ENCODE measurements at places on chromosomes 4 and X. TPM values are rescaled to one million over a fixed set of nuclear protein-coding genes. Genes with fewer than 3 reads are reported as not detected.

DNA sequence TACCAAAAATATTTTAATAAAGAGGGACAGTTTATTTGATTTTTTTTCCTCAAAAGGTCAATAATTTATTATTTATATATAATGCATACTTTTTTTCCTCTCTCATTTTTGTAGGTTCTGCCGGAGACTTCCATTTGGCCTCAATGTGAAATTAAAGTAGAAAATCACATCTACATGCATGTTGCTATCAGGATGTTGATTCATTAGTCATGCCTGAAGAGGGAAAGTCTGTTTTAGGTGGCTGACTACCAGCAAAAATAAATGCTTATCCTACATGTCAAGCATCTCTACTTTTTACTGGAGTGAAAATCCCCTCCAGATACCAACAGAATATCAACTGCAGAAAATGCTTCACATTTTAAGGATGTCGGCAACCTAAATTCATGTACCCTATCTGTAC is 41.5 kb downstream of the KIAA0232 start:
- peaks cover 34% of the 10 kb centered on the region for H3K4me1 ChIP-seq
- no peak overlapping the region for H3K27ac ChIP-seq
- DNase-seq, result no peak
- H3K27me3 ChIP-seq, result no peaks in the 10 kb centered on the region
- H3K36me3 ChIP-seq, result peaks cover 37% of the 10 kb centered on the region

- no peaks in the 10 kb centered on the region for H3K27me3 ChIP-seq
- H3K36me3 ChIP-seq, result no peaks in the 10 kb centered on the region
- no peak for DNase-seq
- H3K4me3 ChIP-seq, result peak overlapping the region; percentile 91
- H3K27ac ChIP-seq, result peak overlapping the region; percentile 87
These were observed 278 bp downstream of the CLOCK start for GRCh38 chr4:55546506-55546755.

GRCh38 chrX:16516232-16516876 is 133.6 kb upstream of the S100G start:
- peaks cover 5% of the 10 kb centered on the region for H3K4me1 ChIP-seq
- H3K27ac ChIP-seq, result no peak overlapping the region
- no peak overlapping the region for H3K4me3 ChIP-seq
- no peaks in the 10 kb centered on the region for H3K36me3 ChIP-seq
- no peaks in the 10 kb centered on the region for H3K27me3 ChIP-seq

Gene NLGN4X
- total RNA-seq, result not detected

GRCh38 chrX:41397768-41398167 is 49.4 kb upstream of the NYX start:
- H3K27me3 ChIP-seq, result no peaks in the 10 kb centered on the region
- no peak overlapping the region for H3K4me3 ChIP-seq
- H3K4me1 ChIP-seq, result no peaks in the 10 kb centered on the region
- H3K27ac ChIP-seq, result no peak overlapping the region
- DNase-seq, result no peak

GRCh38 chr4:68361146-68361589 is 11.3 kb upstream of the YTHDC1 start:
- no peak for DNase-seq
- peaks cover 9% of the 10 kb centered on the region for H3K4me1 ChIP-seq
- H3K36me3 ChIP-seq, result no peaks in the 10 kb centered on the region
- H3K27me3 ChIP-seq, result peaks cover 3% of the 10 kb centered on the region

GRCh38 chr4:140884431-140885058 is 128.4 kb upstream of the TBC1D9 start:
- H3K27ac ChIP-seq, result no peak overlapping the region
- H3K4me1 ChIP-seq, result no peaks in the 10 kb centered on the region
- H3K36me3 ChIP-seq, result no peaks in the 10 kb centered on the region

GRCh38 chr4:123661080-123661737 is 264.6 kb downstream of the SPRY1 start:
- H3K4me1 ChIP-seq, result peaks cover 15% of the 10 kb centered on the region
- no peak overlapping the region for H3K4me3 ChIP-seq

Gene SLC6A14
- total RNA-seq, result not detected

- peaks cover 4% of the 10 kb centered on the region for H3K4me1 ChIP-seq
- H3K27me3 ChIP-seq, result no peaks in the 10 kb centered on the region
- H3K4me3 ChIP-seq, result no peak overlapping the region
- no peaks in the 10 kb centered on the region for H3K36me3 ChIP-seq
These were observed 90.0 kb upstream of the AFAP1 start for GRCh38 chr4:8029689-8030088.

Gene TRAM1L1
- not detected for total RNA-seq

DNA sequence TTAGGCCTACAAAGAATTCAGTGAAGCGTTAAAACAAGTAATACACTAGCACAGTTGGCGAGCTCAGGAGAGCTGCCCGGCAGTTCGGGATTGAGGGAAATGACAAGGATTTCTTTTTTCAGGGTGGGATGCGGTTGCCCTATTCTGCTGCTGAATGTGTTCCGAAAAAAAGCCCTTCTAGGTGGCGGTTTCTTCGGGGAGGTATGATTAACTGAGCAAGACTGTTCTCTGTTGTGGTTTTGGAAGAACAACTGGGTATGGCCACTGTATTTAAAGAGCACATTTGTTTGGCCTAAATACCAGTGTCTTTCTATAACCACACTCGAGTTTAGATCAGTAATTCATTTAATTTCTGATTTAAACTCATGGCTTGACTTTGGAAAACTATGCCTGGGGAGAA is 459.7 kb upstream of the FAT1 start:
- H3K27ac ChIP-seq, result no peak overlapping the region
- DNase-seq, result no peak
- no peaks in the 10 kb centered on the region for H3K4me1 ChIP-seq
- no peaks in the 10 kb centered on the region for H3K27me3 ChIP-seq
- no peaks in the 10 kb centered on the region for H3K36me3 ChIP-seq

Gene CC2D2A
- total RNA-seq, result not detected

Gene ZDHHC15
- total RNA-seq, result 0.16 TPM

DNA sequence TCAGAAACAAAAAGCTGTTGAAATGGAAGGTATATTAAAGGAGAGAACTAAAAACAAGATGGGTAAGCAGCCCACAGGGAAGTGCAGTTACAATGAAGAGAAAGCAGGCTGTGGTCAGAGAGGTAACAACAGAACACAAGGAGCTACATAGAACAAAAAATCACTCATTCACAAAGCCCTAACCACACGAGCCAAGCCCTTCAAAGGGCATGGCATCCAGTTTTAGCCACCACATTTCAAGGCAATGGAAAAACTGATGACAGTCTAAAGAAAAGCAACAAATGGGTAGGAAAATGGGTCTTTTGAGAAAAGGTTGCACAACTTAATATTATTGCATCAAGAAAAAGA is 37.5 kb downstream of the KDR start:
- no peak overlapping the region for H3K27ac ChIP-seq
- no peaks in the 10 kb centered on the region for H3K4me1 ChIP-seq
- DNase-seq, result peak; percentile 3
- H3K36me3 ChIP-seq, result no peaks in the 10 kb centered on the region
- H3K4me3 ChIP-seq, result no peak overlapping the region
- peaks cover 4% of the 10 kb centered on the region for H3K27me3 ChIP-seq

DNA sequence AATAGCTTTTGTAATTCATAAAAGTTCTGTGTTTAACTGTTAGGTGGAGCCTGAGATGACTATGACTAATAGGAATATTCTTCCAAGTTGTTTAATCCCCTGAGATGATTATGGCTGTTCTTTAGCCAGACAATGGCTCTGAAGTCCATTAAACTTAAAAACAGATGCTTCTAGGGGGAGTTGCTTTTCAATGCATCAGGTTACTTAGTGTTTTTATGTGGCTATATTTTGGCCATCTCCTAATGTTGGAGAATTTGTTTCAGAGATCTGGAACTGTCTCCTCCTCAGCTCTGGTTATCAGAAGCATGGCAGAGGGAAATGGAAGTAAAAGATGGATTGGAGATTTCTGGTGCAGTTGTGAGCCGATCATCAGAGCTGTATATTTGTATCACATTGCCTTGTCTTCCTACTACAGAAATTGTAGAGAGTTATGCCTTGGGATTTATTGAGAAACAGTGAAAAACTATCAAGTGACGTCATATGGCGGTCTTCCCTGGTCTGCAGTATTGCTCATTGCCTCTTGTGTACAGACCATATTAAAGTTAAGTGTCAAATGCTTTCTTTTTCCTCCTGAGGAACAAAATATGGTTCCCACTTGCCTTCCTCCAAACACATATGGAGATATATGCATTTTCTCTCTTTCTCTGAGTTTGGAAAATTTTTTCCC is 29.8 kb downstream of the SGMS2 start:
- no peak overlapping the region for H3K27ac ChIP-seq
- H3K4me1 ChIP-seq, result no peaks in the 10 kb centered on the region
- no peaks in the 10 kb centered on the region for H3K36me3 ChIP-seq
- no peak for DNase-seq
- peaks cover 26% of the 10 kb centered on the region for H3K27me3 ChIP-seq

Gene CSAG3
- not detected for total RNA-seq

GRCh38 chr4:27678027-27678426 is 817.4 kb downstream of the STIM2 start:
- no peak overlapping the region for H3K4me3 ChIP-seq
- H3K27ac ChIP-seq, result no peak overlapping the region
- DNase-seq, result no peak

DNA sequence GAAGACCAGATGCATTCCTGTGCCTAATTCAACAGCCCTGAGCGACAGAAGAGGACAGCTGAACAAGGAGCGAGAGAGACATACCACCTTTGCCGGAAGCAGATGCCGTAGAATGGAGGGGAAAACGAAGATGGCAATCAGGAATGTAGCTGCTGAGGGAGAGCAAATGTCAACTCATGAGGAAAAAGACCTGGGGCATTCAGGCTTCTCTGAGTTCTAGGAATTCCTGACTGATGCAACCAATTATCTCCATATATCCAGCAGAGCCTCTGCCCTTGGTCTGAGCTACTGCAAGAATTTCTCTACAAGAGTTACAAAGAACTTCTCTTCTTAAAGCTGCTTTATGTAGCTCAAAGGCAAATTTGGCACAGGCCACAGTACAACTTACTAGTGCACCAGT is 40.5 kb upstream of the INPP4B start:
- no peaks in the 10 kb centered on the region for H3K36me3 ChIP-seq
- H3K27ac ChIP-seq, result no peak overlapping the region
- no peak for DNase-seq
- no peaks in the 10 kb centered on the region for H3K4me1 ChIP-seq
- H3K4me3 ChIP-seq, result no peak overlapping the region
- H3K27me3 ChIP-seq, result peaks cover 3% of the 10 kb centered on the region

GRCh38 chrX:13717700-13718472 is 16.5 kb downstream of the TRAPPC2 start:
- no peaks in the 10 kb centered on the region for H3K27me3 ChIP-seq
- peaks cover 33% of the 10 kb centered on the region for H3K4me1 ChIP-seq
- H3K27ac ChIP-seq, result peak overlapping the region; percentile 72

- no peak overlapping the region for H3K4me3 ChIP-seq
- H3K36me3 ChIP-seq, result no peaks in the 10 kb centered on the region
- DNase-seq, result no peak
- H3K4me1 ChIP-seq, result no peaks in the 10 kb centered on the region
These were observed 68.4 kb downstream of the AR start for GRCh38 chrX:67612231-67612630.

GRCh38 chr4:65893271-65893670 is 223.0 kb upstream of the EPHA5 start:
- H3K4me3 ChIP-seq, result no peak overlapping the region
- no peaks in the 10 kb centered on the region for H3K4me1 ChIP-seq
- no peak overlapping the region for H3K27ac ChIP-seq
- DNase-seq, result no peak
- H3K27me3 ChIP-seq, result no peaks in the 10 kb centered on the region

Gene TRMT10A
- 8.0 TPM for total RNA-seq

- DNase-seq, result no peak
- H3K4me1 ChIP-seq, result no peaks in the 10 kb centered on the region
- no peaks in the 10 kb centered on the region for H3K27me3 ChIP-seq
- H3K36me3 ChIP-seq, result no peaks in the 10 kb centered on the region
- no peak overlapping the region for H3K27ac ChIP-seq
These were observed 47.3 kb upstream of the FAM9B start for GRCh38 chrX:9081271-9081670.

GRCh38 chr4:4385729-4386295 is 1.1 kb upstream of the NSG1 start:
- no peaks in the 10 kb centered on the region for H3K36me3 ChIP-seq
- no peak overlapping the region for H3K27ac ChIP-seq
- peak overlapping the region; percentile 76 for H3K4me3 ChIP-seq
- H3K27me3 ChIP-seq, result peaks cover 11% of the 10 kb centered on the region

Gene PPM1K
- total RNA-seq, result 57.5 TPM

Gene SPCS3
- 153 TPM for total RNA-seq

DNA sequence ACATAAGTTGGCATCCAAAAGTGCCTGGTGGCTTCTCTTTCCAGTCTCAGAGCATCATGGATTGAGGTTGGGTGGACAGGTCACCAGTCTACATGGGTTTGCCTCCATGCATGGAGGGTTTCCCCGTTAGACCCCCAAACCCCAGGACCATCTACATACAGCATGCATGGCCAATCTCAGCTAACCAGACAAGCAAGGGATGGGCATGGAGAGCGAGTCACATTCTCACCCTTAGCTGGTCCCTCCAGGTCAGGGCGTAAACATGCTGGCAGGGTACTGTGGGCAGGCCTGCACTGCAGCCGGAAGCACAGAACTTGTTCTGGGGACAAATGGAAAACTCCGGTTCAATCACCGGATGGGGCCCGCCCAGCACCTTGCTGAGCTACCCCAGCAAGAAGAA is 37.3 kb downstream of the HCCS start:
- H3K4me3 ChIP-seq, result no peak overlapping the region
- H3K27ac ChIP-seq, result no peak overlapping the region
- DNase-seq, result no peak

Gene MBNL3
- 19.8 TPM for total RNA-seq

GRCh38 chr4:66681962-66682361 is 863.3 kb downstream of the CENPC start:
- no peak overlapping the region for H3K27ac ChIP-seq
- DNase-seq, result no peak
- H3K36me3 ChIP-seq, result no peaks in the 10 kb centered on the region
- no peaks in the 10 kb centered on the region for H3K27me3 ChIP-seq
- no peaks in the 10 kb centered on the region for H3K4me1 ChIP-seq
- no peak overlapping the region for H3K4me3 ChIP-seq

Gene PSAPL1
- not detected for total RNA-seq

DNA sequence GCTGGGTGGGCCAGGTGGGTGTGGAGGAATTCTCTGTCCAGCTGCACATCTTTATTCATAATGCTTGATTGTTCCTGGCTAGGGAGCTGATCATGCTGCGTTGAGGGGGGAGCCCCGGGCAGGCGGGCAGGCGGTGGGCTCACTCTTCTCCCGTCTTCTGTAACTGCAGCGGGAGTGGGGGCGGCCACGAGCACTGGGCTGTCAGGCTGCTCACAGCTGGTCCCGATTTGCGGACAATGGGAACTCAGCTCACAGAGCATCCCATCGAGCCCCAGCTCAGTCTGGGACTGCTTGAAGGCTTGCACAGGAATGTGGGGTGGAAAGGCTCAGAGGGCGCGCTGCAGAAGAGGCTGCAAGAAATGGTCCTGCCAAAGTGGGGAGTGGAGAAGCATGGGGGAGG is 63.8 kb downstream of the EFNB1 start:
- H3K36me3 ChIP-seq, result no peaks in the 10 kb centered on the region
- H3K4me3 ChIP-seq, result no peak overlapping the region
- H3K27ac ChIP-seq, result no peak overlapping the region
- no peaks in the 10 kb centered on the region for H3K27me3 ChIP-seq

Measured in activated CD8-positive, alpha-beta T cell treated with anti-CD3 and anti-CD28 coated beads for 36 hours (primary cell).